ENCODE measurements at places on chromosomes 2 and 18.

GRCh38 chr2:172888714-172889669 lies 153.3 kb downstream of the RAPGEF4 start:
- no peak for DNase-seq

DNA sequence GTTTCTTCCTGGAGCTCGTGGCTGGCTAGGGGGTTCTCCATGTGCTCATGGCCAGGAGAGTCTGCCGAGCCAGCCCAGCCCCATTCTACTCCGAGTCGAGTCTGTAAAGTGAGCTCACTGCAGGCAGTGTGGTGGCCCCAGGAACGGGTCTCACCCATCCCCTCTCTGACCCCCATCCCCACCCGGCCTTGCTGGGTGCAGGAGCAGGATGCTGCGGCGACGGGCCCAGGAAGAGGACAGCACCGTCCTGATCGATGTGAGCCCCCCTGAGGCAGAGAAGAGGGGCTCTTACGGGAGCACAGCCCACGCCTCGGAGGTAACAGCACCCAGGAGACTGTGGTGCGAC lies 1.4 kb downstream of the ANO7 start:
- DNase-seq: no peak

- no peak for DNase-seq
These were observed 331.3 kb downstream of the THSD7B start for GRCh38 chr2:137096693-137097092.

GRCh38 chr2:120622886-120623753 lies 112.5 kb upstream of the GLI2 start:
- no peak for DNase-seq

DNA sequence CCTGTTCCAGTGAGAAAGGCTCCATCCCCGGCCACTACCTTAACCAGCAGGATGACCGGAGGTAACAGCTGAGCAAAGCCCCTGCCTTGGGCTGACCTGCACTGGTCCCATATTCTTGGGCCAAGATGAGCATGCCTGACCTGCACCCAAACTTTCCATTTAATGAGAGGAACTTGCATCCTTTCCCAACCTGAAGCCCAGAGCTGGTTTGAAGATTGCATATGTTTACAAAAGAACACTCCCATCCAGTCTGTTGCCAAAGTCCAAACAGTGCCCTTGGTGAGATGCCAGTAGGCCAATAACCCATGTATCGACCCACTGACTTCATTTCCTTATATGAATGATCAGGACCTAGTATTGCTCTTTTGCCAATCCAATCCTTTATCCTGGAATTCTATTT lies 5.5 kb upstream of the NPAS2 start:
- DNase-seq: no peak

DNA sequence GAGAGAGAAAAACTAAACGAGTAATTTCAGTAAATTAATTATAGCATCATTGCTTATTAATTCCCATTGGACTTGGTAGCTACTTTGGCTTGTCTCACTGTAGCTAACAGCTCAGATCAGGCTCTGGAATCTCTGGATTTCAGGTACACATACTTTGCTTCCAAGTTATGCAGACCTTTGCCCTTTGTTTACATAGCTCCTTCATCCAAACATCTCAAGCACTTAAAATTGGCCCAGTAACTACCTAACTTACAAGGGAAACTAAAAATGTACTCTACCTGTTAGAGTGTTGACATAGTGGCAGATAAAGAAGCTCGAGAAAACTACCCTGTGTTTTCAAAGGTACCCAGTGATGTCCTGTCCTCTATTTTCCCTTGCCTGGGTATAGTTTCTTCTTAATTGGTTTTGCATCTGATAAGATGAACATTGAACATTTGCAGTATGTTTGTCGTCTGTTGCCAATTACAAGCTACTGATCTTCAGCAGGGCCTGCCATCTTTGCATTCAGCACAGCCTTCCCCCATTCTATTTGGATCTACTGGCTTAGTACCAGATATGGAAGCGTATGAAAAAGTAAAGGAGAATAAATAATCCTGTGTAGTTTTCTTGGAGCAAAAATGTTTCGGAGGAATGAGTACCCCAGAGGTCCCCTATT lies 601.5 kb upstream of the FANCL start:
- no peak for DNase-seq

DNA sequence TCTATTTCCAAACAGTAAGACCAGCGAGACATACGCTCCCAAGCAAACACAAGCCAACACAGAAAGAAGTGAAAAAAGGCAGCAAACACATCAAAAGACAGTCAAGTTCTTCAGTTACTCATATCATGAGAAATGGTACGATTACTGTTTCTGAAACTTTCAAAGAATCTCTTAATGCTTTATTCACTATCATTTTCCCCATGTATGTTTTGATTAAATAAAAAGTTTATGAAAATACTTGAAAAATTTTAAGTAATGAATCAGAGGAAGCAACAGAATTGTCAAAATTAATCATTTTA lies 114.9 kb downstream of the HDAC4 start:
- DNase-seq: no peak

DNA sequence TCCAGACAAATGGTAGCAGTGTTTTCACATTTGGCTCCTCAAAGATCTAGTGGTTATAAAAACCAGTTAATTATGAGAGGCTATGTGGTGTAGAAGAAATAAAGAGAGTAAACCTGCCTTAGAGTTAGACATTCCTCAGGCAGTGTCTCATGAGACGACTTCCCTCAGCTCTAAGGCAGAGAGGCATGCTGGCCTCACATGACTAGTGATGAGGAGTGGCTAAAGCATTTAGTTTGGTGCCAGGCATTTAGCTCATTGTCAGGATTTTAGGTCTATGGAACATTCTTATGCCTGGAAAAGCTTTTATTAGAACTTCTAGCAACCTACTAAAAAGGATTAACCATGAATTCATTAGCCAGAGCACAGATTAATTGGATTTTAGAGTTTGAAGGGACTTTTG lies 90.3 kb downstream of the RPRM start:
- no peak for DNase-seq

GRCh38 chr2:86675104-86675503 lies 45.0 kb upstream of the RMND5A start:
- DNase-seq: no peak

- DNase-seq: no peak
These were observed 151.0 kb downstream of the HDAC4 start for GRCh38 chr2:239249776-239250175.

All from BJ (cell line).